Activated CD8-positive, alpha-beta T cell treated with anti-CD3 and anti-CD28 coated beads, Interleukin-2, amount 10 ng/mL, durations not matched to agents 7 days and 5 days (primary cell): ENCODE measurements at places on chromosomes 1 and 21. TPM values are rescaled to one million over a fixed set of nuclear protein-coding genes. Genes with fewer than 3 reads are reported as not detected.

Gene DCLRE1B
- 19.6 TPM for total RNA-seq

Gene TINAGL1
- total RNA-seq = not detected

Gene TRABD2B
- total RNA-seq = not detected

Gene TSPEAR
- not detected for total RNA-seq

Gene LCE1C
- total RNA-seq = not detected

Gene KRTAP12-2
- not detected for total RNA-seq

Gene VWA1
- total RNA-seq = 0.21 TPM

Gene ATP6V1G3
- total RNA-seq = not detected

Gene TCHH
- total RNA-seq = not detected

Gene C1orf185
- total RNA-seq = not detected

Gene CAPN8
- not detected for total RNA-seq

Gene PLD5
- not detected for total RNA-seq

Gene HUNK
- 0.21 TPM for total RNA-seq

Gene PIP5K1A
- 64.9 TPM for total RNA-seq

Gene C8A
- not detected for total RNA-seq

Gene GJA4
- not detected for total RNA-seq

Gene CHODL
- not detected for total RNA-seq

Gene C21orf91
- 51.8 TPM for total RNA-seq

Gene FAM72A
- total RNA-seq = 30.4 TPM

Gene RNU1-4
- 1,730 TPM for total RNA-seq

Gene C2CD4D
- 0.23 TPM for total RNA-seq

Gene GJA8
- total RNA-seq = not detected

Gene CENPS
- total RNA-seq = 21.9 TPM

Gene VWA5B1
- not detected for total RNA-seq

Gene TPTE
- total RNA-seq = not detected

Gene TFF2
- not detected for total RNA-seq

Gene F13B
- not detected for total RNA-seq

Gene HSD11B1
- not detected for total RNA-seq

Gene DDAH1
- total RNA-seq = 0.13 TPM

Gene MAB21L3
- total RNA-seq = not detected

Gene UTS2
- not detected for total RNA-seq

Gene SELL
- total RNA-seq = 222 TPM

Gene AJAP1
- not detected for total RNA-seq

Gene CLCA1
- not detected for total RNA-seq

Gene NFIA
- total RNA-seq = 0.66 TPM
